ENCODE measurements at places on chromosomes 12 and 14.

DNA sequence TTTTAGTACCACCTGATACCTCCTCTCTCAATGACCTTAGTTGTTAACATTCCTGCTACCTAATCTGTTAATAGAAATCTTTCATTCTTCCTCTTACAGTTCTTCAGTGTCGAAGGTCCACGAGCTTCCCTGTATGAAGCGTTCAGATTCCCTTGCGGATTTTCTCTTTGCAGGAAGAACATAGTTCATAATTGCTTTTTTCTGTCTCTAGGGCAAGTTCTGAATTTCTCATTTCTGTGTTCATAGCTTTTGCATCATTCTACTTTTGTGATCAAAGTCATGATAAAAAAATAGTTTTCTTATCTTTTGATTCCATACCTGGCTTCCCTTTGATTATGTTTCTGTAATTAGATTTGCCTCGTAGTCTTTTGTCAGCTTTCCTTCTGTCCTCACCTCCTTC is 94.9 kb downstream of the EML1 start:
- DNase-seq: no peak

- no peak for DNase-seq
Observed at GRCh38 chr12:122888232-122888752, 7.6 kb downstream of the VPS37B start.

- DNase-seq: no peak
Observed at GRCh38 chr12:39065455-39065854, 160.1 kb upstream of the CPNE8 start.

GRCh38 chr14:46571970-46572369 is 79.6 kb downstream of the RPL10L start:
- DNase-seq: no peak

DNA sequence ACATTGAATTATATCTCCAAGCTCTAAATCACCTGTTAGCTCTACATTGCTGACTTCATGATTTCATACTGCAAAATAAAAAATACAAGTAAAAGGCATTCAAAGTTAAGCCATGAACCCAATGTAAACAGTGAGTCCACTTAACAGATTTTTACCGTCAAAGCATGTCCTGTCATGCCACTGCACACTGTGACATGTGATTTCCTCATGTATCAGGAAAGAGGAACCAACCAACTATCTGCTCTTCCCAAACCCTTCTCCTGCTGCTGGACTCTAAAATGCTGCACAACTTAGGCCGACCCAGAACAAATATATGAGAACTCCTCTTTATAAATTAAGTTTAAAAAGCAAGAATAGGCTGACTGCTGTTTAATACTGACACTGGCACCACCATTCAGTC is 37.5 kb downstream of the TM7SF3 start:
- no peak for DNase-seq

- DNase-seq: no peak
Observed at GRCh38 chr14:69814397-69814796, 17.4 kb upstream of the SLC10A1 start.

- no peak for DNase-seq
Observed at GRCh38 chr12:52805000-52805399, 8.9 kb downstream of the KRT4 start.

DNA sequence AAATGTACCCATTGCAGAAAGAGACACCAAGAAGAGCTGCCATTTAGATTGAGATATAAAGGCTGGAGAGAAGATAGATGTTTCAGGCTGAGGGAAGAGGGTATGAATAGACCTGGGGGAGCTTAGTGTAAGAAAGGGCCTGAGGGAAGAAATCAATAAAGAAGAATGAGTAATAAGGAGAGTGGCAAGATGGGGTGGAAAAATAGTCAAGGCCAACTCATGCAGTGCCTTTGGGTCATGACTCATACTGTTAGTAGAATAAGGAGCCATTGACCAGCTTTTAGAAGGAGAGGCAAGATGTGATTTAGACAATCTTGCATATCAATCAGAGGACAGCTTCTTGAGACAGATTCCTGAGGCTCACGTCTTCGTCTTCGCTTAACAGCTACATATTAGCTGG is 287.5 kb downstream of the DUSP6 start:
- DNase-seq: no peak

DNA sequence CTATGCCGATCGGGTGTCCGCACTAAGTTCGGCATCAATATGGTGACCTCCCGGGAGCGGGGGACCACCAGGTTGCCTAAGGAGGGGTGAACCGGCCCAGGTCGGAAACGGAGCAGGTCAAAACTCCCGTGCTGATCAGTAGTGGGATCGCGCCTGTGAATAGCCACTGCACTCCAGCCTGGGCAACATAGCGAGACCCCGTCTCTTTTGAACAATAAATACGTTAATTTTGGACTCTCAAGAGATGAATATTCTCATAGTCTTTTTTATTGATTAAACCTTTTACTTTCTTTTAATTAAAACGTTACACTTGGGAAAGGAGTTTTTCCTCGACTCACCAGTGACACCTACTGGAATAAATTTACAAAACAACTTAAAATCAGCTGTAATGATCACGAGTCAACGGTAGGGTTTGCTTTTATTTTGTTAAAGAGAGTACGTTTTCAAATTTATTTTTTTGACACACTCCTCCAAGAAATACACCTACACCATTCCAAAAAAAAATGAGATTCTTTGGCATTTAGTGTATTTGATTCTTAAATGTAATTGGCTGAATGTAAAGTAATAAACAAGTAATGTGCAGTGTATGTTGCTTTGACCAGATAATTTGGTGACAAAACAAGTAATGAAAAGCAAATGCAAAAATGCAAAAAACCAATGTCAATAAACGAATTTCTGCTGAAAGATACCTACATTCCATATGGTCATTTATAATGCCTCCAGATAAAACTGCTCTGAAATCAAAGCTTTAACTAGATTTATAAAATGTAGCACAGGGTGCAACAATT is 687 bp upstream of the RPS29 start:
- DNase-seq: peak; percentile 44

- DNase-seq: no peak
Observed at GRCh38 chr12:70581208-70581607, 56.0 kb downstream of the PTPRB start.

DNA sequence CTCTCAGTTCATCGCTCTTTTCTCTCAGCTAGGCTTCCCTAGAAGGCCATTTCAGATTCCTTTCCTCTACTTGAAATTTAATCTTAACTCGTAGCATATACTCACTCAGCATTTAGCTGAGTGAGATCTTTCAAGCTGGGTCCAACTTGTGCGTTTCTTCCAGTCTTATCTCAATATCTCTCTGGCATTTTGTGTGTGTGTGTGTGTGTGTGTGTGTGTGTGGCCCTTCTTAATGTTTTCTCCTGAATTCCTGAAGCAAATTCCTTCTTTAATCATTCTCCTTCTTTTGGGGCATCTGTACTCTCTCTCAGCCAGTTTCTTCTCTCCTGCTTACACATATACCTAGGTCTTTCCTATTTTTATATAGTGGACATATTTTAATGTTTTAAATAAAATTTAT is 129.1 kb downstream of the KITLG start:
- no peak for DNase-seq

- no peak for DNase-seq
Observed at GRCh38 chr12:120234643-120235368, 30.7 kb downstream of the PXN start.

Measured in stimulated activated CD4-positive, alpha-beta T cell treated with anti-CD3 and anti-CD28 coated beads, TNF-alpha, amount 100 ng/mL, for 48 hours (primary cell).